ENCODE measurements at places on chromosomes 6 and 20.

- DNase-seq = no peak
These were observed 461.9 kb downstream of the GJA1 start for GRCh38 chr6:121897337-121897760.

- peak; percentile 71 for DNase-seq
These were observed 2.2 kb downstream of the BRD2 start for GRCh38 chr6:32970413-32971241.

GRCh38 chr6:166024252-166024651 is 143.4 kb downstream of the TBXT start:
- no peak for DNase-seq

- DNase-seq = no peak
These were observed 11.5 kb upstream of the MCUR1 start for GRCh38 chr6:13825871-13826270.

DNA sequence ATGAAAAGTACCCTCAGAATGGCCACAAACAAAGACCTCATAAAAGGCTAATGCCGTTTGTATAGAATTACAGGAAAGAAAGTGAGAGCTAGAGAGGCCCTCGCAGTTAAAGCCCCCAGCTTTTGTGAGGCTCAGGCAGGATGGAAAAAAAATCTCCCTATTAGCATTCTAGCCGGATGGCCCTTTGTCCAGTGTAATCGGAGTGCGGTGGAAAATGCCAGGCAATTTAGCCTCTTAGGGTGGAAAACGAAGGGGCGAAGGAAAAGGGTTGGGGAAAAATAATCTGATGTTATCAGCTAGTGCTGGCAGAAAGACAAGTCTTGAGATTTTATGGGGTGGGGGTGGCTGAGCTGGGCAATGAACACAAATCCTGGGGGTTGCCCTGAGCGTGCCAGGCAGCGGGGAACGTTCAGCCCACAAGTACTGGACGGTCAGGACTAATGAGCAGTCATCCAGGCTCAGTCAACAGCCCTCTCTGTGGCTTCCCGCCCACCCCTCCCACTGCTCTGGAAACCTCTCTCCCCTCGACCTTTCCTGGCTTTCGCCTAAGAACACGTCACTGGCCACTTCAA is 92.4 kb downstream of the PSMG4 start:
- no peak for DNase-seq

GRCh38 chr20:22371843-22372242 is 212.5 kb downstream of the FOXA2 start:
- peak; percentile 92 for DNase-seq

GRCh38 chr6:4172368-4172767 is 37.0 kb upstream of the ECI2 start:
- no peak for DNase-seq

DNA sequence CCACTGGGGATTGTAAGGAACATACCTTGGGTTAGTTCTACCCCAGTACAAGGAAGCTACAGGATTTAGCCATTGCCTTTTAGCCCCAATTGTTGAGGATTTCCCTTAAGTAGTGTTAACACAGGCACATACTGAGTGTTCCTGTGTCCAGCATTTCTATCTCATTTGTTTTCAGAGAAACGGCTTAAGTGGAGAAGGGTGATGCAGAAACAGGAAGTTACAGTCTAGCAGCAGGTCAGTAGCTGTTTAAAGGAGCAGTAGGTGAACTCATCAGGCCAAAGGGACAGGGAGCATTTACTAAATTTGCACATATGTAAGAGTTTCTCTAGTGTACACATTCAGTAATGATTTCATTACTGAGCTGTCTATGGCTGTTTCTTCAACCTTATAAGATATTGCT is 644.2 kb upstream of the GJE1 start:
- peak; percentile 35 for DNase-seq

GRCh38 chr20:47489448-47489872 is 12.2 kb upstream of the NCOA3 start:
- DNase-seq = no peak

GRCh38 chr20:35600993-35601973 is 14.3 kb upstream of the SPAG4 start:
- peak; percentile 81 for DNase-seq

- no peak for DNase-seq
These were observed 49.1 kb upstream of the CEP85L start for GRCh38 chr6:118700531-118700930.

DNA sequence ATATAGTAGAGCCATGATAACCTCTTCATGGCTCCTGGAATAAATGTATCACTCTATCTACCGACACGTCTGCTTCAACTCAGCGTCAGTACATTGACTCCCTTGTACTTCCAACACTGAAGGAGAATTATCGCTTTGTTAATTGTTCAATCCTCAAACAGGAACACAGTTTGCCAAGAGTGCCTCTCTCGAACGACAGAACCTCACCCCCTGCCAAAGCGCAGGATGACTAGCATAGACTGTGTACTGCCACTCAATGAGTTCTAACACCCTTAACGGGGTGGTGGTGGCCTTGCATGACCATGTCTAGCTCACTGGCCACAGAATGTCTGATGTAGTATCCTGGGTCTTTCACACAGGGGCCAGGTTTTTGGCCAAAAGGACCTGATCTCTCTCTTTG is 81.4 kb upstream of the HEY2 start:
- no peak for DNase-seq

DNA sequence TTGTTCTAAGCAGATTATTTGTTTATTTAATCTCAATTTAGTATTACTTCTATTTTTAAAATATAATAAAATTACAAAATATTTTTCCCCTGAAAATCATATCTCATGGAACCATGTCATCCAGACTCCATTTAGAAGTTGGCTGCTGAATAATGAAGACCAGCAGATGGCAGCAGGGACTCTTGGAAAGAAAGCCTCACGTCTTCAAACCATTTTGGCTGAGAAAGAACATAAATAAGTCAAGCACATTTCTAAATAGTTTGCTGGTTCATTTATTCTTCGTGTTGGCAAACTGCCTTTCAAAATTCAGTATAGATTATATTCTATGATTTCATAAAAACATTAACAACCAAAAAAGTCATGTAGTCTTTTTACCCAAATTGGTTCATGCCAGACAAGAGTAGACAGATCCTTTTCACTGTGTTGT is 71.7 kb downstream of the RCAN2 start:
- DNase-seq = peak; percentile 48

- no peak for DNase-seq
These were observed 123.7 kb downstream of the AKAP7 start for GRCh38 chr6:131258816-131259476.

DNA sequence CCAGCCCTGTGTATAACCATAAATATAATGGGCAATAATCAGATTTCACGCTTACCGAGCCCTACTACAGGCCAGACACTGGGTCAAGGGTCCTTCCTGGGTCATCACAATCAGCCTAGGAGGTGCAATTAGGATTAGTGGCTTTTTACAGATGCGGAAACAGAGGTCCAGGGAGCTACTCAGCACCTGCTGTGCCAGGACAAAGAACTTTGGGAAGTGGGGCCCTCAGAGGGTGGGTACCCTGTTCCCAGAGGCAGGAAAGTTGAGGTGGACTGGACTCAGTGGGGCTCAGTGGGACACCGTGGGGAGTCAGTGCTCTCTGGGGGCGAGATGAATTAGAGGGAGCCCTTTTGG is 77.2 kb downstream of the CEBPB start:
- no peak for DNase-seq

Measured in hematopoietic multipotent progenitor cell (in vitro differentiated cells).